ENCODE measurements at places on chromosomes 6 and 20.

DNA sequence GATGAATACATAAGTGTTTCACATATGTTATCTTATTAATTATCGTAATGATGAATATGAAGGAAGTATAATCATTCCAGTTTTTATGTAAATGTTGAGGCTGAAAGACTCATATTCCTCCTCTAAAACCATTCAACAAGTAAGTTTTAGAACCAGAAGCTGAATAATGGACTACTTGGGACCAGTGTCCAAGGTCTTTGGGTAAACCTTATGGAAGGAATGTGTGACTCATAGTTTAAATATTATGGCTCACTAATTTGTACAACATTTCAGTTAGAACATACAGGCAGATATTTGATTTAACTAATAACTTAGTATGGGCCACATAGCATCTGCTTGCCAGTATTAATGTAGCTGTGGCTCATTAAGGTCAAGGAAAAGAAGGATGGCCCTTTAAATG lies 209.6 kb downstream of the TFAP2B start:
- no peak for DNase-seq

DNA sequence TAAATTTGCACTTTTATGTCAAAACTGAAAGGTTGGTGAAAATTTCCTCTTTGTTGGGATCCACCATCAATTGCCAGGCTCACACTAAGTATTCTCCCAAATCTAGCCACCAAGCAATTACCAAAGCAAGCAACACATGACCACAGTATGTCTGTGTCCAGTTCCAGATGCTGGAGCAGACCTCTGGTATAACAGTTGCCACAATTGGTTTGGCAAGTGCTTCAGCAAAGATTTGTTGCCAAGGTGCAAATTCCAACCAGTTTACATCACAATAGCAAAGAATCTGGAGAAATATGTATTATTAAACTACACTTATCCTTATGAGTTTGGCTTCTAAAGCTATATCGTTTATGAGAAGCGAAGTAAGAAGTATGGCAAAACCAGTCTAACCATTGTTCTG lies 6.4 kb downstream of the GTF2H5 start:
- peak; percentile 95 for DNase-seq

DNA sequence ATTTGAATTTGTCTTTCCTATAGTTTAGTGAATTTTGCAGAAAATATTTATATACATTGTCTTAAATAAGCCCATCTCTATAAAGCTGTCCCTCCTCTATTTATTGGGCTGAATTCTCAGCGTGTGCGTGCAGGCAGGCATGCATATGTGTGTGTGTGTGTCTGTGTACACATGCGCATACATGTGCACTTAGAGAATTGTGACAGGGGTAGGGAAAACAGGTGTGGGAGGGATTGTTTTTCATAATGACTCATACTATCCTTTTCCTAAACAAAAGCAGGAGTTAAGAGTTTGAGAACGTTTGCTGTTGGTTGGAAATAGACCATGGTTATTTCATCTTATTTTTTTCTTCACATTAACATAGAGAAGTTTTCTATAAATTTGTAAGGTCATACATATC lies 43.4 kb upstream of the FABP7 start:
- no peak for DNase-seq

GRCh38 chr20:23873370-23874015 lies 6.1 kb downstream of the CST5 start:
- no peak for DNase-seq

DNA sequence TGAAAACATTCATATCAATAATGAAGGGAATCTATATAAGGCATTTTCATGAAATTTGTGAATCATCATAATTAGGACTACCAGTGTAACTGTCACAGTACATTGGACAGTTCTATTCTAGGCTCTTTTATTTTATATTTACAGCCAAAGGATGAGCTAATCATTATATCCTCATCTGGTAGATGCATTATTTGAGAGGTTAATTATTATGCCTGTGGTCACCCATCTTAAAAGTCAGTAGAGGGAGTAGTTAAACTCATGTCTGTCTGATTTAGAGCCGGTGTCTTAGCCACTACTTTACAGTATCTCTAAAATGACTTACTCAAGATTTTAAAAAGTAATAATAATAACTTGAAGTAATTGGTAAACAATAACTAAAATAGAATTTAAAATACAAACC lies 899.3 kb upstream of the MAP3K7 start:
- no peak for DNase-seq

- no peak for DNase-seq
Measured at GRCh38 chr6:43331891-43332290, 23.3 kb upstream of the CRIP3 start.

- peak; percentile 27 for DNase-seq
Measured at GRCh38 chr20:58832457-58832856, 18.2 kb downstream of the GNAS-AS1 start.

GRCh38 chr20:62645613-62646012 lies 3.3 kb downstream of the SLCO4A1 start:
- DNase-seq: no peak

GRCh38 chr6:170006900-170007467 lies 255.6 kb downstream of the ERMARD start:
- DNase-seq: no peak

GRCh38 chr20:20196610-20197009 lies 144.3 kb downstream of the CFAP61 start:
- DNase-seq: no peak

- DNase-seq: no peak
Measured at GRCh38 chr6:31470801-31471200, 27.1 kb upstream of the MICB start.

GRCh38 chr6:31467151-31467550 lies 30.8 kb upstream of the MICB start:
- DNase-seq: no peak

DNA sequence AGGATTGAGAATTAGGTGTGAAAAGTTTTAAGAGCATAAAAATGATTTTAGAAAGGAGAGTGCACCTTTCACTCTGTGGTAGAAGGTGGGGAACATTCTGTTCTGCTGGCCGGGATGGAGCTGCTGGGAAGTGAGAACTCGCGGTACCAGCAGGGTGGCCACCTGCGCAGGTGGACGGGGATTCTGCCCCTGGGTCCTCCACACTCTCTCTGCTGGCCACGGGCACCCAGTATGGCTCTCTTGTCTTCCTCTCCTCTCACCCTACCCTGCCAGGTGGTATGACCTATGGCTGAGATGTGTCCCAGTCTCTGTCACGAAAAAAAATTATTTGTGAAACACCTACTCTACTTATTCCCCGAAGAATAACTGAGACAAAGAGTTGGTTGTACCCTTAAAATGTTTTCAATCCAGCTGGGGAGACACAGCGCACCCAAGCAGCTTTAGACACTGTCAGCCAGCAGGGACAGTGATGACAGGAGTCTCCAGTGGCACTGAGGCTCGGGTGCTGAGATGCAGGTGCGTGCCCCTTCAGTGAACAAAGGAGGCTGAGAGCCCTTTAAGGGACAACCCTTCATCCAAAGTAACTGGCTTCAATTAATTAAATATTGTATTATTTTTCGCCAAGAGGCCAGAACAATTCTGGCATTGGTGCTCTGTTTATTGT lies 195.4 kb downstream of the TBXT start:
- no peak for DNase-seq

GRCh38 chr20:35463455-35464300 lies 8.3 kb downstream of the CEP250 start:
- peak; percentile 82 for DNase-seq

GRCh38 chr6:135229996-135230395 lies 48.9 kb downstream of the MYB start:
- DNase-seq: no peak

- peak; percentile 79 for DNase-seq
Measured at GRCh38 chr6:129641344-129641743, 68.6 kb downstream of the ARHGAP18 start.

- no peak for DNase-seq
Measured at GRCh38 chr6:157157258-157157657, 166.1 kb downstream of the TMEM242 start.

DNA sequence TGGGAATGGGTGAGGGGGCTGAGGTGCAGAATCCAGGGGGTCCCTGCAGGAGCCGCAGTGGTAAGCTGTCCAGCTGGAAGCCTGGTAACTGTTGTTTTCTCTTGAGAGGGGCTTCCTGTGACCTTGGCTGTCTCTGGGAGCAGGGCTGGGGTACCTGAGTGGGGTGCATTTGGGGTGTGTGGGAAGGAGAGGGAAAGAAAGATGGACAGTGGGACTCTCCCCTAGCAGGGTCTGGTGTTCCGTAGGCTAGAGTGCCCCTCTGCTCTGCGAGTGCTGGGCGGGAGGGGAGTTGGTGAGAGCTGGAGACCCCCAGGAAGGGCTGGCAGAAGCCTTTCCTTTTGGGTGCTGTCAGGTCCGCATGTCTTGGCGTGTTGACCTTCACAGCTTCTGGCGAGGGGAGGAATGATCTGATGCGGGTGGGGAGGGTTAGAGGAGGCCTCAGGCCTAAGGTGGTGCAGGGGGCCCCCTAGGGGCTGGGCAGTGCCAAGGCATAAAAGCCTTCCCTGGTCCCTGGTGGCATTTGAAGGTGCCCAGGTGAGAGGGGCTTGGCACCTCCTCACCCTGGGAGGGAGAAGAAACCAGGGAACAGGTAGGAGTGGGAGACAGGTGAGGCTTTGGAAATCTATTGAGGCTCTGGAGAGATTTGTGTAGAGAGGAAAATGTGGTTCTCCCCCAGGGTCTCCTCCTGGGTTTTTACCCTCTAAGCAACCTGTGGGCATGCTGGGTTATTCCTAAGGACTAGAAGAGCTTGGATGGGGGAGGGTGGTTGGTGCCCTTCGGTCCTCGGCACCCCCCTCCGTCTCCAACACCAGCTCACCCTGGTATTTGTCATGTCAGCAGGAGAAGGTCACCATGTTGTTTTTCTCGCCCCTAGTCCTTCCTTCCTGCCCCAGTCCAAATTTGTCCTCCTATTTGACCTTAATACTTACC lies 3.3 kb downstream of the VEGFA start:
- peak; percentile 63 for DNase-seq

GRCh38 chr6:45148711-45149341 lies 179.3 kb upstream of the RUNX2 start:
- DNase-seq: peak; percentile 64

GRCh38 chr6:137791281-137792159 lies 75.5 kb upstream of the TNFAIP3 start:
- peak; percentile 42 for DNase-seq

DNA sequence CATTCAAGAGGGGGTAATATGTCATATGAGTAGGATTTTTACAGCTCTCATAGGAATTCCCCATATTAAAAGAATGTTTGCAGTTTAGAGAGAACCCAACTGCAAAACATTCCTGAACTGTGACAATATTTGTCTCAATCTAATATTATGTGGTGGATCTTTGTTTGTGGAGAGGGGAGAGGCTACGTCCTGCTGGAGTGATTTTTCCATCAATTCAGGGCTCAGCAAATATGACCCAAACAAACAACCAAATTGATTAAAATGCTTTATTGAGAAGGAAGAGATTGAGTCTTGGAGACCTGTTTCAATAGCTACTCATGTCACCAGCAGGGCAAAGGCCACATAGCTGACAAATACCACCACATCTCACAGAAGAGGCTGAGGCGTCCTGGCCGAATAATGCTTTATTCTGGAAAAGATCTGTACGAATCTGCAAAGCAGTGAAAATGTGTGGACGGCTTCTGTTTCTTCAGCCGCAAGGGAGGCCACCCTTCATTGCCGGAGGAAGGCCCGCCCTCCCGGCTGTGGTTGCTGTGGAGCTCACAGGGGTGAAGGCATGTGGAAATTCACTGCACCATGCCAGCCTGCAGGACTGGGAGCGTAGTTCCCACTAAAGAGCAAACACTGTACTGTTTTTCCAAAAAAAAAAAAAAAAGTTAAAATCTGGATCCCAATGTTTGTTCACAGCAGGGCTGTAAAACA lies 89.7 kb upstream of the QKI start:
- DNase-seq: peak; percentile 26

DNA sequence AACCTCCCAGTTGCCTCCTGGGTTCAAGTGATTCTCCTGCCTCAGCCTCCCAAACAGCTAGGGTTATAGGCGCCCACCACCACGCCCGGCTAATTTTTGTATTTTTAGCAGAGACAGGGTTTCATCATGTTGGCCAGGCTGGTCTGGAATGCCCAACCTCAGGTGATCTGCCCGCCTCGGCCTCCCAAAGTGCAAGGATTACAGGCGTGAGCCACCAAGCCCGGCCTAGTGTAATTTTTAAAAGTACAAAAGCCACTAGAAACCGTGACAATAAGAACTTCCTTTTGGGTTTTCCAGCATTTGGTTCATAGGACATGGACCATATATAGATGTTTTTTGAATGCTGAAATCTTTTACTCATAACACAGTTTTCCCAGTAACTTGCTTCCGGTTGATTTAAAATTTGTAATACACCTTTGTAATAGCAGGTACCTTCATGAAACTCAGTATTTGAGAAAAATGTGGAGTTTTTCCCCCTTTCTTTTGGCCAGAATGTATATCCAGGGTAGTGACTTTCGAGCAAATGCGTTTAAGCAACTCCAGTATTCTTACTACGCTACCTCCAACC lies 467 bp downstream of the PXT1 start:
- no peak for DNase-seq

GRCh38 chr6:111555036-111555435 lies 50.6 kb downstream of the TRAF3IP2 start:
- no peak for DNase-seq

GRCh38 chr6:11346516-11346915 lies 114.0 kb upstream of the NEDD9 start:
- DNase-seq: no peak

GRCh38 chr6:137416376-137417109 lies 77.7 kb downstream of the OLIG3 start:
- peak; percentile 89 for DNase-seq

GRCh38 chr6:106063448-106063850 lies 22.7 kb upstream of the PRDM1 start:
- DNase-seq: peak; percentile 3

DNA sequence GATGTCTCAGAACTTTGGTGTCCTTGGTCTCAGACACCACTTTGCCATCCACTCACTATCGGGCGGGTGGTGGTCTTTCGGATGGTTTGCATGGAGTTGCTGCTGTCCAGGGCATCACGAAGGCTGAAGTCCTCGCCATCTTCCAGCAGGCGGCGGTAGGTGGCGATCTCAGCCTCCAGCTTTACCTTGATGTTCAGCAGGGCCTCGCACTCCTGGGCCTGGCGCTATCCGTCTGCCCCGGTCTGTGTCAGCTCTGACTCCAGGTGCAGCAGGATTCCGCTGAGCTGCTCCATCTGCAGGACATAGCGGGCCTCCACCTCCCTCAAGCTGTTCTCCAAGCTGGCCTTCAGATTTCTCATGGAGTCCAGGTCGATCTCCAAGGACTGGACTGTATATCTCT lies 36.0 kb downstream of the ZNF311 start:
- DNase-seq: no peak

Measured in fibroblast of pulmonary artery (primary cell).